ENCODE measurements at places on chromosomes 4 and X.
A peak's percentile ranks its signal among the peaks of the same experiment; 100 is the strongest.

DNA sequence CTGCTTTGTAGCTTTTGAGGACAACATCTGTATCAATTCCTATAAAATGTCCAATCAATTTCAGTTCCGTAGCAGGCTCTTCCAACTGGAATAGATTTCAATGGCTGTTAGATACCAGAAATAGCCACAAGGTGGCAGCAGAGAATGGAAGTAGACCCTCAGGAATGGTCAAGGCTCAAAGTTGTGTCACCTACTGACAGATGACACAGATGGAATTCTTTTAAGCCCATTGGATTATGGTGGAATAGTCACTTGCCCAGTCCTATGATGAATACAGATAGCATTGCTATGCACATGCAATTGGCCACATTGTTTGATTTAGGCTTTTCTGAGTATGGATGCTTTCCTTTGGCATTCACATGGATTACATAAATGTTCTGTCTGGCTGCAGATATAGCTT, 130.4 kb upstream of the RADX start:
- peak; percentile 4 for DNase-seq

DNA sequence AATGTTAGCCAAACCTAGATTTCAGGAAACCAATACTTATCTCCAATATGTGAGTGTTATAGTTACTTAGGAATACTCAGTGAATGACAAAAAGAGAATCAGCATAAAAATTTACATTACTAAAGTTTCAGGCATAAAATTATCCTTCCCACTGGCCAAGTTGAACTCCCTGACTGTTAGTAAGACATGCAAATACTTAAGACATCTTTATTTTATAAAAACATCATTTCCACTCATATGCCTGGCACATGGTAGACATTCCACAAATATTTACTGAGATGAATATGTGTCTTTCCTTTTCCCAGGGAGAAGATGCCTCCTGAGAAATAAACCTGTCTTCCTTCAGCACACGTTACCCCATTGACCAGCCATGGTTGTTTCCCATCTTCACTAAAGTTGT, 7.3 kb downstream of the VEGFD start:
- DNase-seq = no peak

DNA sequence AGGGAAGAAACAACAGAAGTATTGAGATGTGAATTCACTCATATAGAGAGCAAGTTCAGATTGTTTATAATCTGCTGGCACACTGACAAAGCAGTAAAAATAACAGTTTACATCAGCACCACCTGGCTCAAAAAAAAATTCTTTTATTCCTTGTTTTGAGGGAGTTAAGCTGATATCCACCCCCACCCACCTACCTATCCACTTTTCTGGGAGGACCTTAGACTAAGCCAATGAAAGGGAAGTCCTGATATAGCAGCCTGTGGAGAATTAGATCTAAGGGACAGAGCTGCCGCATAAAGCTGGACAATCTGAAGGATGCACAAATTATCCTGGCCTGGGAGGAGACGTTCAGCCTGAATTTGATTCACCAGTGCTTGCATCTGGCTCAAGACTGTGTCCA, 264.5 kb downstream of the RCHY1 start:
- DNase-seq = no peak

GRCh38 chr4:30024526-30024925, 695.6 kb upstream of the PCDH7 start:
- no peak for DNase-seq

DNA sequence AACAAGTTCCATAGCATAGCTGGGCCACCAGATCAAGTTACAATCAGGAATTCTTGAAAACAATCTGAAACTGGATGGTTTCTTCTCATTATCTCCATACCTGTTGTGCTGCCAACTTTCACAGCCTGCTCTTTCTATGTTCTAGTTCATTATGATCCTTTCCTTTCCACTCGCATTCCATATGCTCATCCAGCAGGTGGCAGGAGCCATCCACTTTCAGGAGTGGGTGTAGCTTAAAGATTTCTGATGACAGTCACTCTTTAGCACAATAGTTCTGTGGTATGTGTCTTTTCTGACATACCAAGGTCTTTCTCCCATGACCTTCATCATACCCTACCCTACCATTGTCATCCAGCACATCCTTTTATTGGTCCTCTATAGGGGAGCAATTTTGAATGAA, 46.4 kb downstream of the PAGE2 start:
- DNase-seq = no peak

Data from fibroblast of skin of left quadriceps (primary cell).